Daoy (cell line): ENCODE measurements at places on chromosomes 3 and 15. TPM values are rescaled to one million over a fixed set of nuclear protein-coding genes. Genes with fewer than 3 reads are reported as not detected.
A peak's percentile ranks its signal among the peaks of the same experiment; 100 is the strongest.

SYNPR gene
- total RNA-seq = not detected in 2 replicates

STRC gene
- total RNA-seq = not detected in 2 replicates

SSR3 gene
- 234 and 246 TPM in 2 replicates for total RNA-seq

- no peak for DNase-seq
Measured at GRCh38 chr3:58996730-58997129, 53.1 kb downstream of the CFAP20DC start.

DNA sequence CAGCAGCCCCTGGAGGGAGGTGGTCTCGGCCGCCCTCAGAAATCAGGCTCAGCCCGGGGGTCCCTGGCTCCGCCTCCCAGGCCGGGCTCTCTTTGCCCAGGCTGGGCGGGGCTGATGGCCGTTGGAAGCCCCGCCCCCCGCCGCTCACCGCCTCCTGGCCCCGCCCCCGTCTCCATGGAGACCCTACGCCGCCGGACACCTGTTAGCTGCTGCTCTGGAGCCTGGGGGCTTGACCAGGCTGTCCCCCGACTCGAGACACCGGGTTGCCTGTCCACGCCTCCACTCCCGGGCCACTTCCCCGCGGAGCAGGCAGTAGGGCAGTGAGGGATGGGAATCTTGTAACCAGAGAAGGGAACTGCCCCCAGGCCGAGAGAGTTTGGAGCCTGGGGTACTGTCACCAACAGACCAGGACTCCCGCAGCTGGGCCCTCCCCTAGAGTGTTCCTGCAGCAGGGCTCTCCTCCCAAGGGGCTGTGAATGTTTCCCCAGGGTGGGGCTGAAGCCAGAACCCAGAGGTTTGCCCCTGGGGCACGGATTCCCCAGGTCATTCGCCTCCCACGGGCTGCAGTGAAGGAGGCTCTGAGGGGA lies 27.8 kb upstream of the RPL32 start:
- peak; percentile 15 for DNase-seq

DNA sequence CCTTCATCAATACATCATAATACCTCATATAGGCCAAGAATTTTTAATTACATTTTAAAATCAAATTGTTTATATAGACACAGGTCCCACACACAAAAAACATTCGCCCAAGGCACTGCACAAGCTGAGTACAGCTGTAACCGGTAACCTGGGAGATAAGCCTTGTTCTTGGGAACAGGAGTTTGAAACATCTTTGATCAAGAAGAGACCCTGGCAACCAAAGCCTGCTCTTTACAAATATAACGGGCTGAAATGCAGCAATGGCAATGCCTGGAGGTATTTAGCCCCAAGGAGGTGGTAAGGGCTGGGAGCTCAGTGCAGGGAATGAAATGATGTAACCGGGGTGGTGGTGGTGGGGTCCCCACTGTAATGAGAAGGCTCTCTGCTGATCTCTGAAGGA lies 7.2 kb upstream of the CORO2B start:
- no peak for DNase-seq

GRCh38 chr15:26561896-26562295 lies 211.0 kb downstream of the GABRB3 start:
- no peak for DNase-seq

DNA sequence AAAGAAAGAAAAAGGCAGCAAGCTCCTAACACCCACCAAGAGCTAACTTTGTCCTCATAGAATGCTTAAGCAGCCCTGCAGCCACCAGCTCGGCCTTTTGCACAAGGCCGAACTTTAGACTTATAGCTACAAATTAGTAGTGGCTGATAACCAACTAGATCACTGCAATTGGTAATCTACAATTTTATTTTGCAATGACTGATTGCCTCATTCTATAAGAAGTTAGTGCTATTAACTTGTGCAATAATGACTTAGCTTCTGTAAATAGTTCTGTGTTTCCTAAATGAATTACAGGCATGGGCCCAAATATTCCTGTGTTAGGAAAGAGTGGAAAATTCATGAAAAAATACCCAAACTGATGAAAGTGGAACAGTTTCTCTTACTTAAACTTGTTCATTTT lies 284.8 kb upstream of the CFAP20DC start:
- DNase-seq = no peak

- peak; percentile 71 for DNase-seq
Measured at GRCh38 chr3:111715911-111716523, 120.9 kb upstream of the ZBED2 start.

DNA sequence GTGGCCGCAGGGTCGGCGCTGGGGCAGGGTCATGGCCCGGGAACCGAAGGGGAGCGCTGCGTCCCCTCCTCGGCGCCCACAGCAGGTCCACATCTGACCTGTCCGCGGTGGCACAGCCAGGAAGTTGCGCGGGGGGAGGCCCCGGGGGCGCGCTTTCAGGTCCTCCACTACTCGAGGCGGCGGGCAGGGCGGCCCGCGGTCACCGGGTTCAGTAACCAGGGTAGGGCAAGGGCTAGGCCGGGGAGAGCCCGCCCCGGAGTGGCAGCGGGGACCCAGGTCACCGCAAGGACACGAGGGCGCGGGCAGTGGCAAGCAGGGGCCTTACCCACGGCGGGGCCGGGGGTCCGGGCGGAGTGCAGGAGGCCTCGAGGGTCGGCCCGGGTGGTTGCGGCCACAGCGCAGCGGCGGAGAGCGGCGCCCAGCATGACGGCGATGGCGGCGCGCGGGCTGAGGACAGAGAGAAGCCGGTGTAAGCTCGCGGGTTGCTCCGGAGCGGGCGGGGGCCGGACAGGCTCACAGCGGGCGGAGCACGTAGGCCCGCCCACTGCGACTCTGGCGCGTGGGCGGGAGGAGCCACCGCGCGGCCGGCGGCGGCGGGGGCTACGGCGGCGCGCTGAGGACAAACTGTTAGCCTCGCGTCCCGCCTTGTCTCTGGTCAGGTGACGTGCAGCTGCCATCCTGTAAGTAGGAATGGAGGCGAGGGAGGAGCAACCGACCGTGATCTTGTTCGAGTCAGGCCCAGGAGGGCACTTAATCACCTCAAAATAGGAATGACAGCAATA lies at the start of gene COX5A:
Gene COX5A (minus strand): TSS at position 484 of the 782 bp plus-strand sequence. CDS start 59 bp downstream, at position 425.
- DNase-seq = peak; percentile 99

DNA sequence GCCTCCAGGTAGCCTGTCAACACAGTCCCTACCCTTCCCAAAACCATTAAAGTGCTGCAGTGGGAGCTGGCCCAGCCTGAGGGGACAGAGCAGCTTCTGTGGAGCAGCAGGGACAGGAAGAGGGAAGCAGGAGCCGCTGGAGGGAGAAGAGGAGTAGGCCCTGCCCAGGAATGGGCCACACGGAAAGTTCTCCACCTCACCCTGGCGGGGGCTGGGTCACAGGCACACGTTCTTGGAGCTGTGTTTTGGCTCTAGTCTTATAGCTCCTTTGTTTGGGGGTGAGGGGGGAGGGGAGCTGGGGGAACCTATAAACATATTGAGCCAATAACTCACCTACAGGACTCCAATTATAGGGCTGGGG lies 508.6 kb downstream of the SHQ1 start:
- DNase-seq = no peak

- DNase-seq = peak; percentile 72
Measured at GRCh38 chr3:65829228-65829627, 209.5 kb downstream of the MAGI1 start.

DNA sequence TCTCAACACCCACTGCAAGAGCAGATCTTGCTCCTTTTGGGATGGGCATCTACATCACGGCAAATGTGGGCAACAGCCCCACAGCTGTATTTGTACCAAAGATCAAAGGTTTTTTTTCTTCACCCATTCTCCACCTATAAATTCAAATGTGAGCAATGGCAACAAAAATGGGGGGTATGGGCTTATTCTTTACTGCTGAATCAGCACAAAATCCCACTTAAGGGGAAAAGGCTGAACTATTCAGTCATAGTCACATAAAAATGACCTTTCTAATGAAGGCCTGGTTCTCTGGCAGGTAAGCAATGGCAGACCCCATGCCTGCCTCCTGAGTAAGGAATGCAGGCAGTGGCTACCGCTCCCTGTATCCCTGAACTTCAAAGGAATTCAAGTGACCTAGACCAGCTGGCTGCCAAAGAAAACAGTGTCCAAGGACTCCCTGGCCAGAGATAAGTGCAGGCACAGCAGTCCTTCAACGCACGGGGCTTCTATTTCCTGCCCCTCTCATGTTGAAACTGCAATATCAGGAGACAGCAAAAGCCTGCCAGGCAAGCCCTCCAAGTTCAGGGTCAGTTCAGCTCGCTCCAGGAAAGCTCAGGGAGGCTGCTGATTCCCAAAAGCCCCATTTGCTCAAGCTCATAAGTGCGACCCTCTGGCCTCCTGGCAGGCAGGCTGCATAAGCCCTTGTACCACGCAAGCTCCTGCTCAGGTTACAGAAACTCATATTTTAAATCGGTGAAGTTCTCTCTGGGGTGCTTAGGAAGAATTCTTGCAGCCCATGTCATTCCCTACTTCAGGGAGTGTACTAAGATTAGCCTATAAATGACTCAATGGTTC lies 134.1 kb downstream of the PDZRN3 start:
- DNase-seq = no peak

DNA sequence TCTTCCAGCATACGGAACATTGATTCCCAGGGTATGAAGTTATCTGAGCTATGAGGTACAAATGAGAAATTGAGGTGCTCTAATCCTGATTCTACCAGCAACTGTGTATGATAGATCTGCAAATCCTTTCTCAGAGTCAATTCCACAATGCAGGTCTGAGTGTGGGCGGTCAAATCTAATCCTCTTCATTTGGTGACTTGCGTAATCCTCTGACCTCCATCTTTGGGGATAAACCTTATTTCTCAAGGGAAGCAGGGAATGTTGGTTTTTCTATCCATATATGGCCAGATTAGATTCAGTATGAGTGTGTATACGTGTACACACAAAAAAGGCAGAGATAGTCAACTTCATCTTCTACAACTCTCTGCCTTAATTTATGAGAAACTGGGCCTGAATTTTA lies 348.4 kb upstream of the IL12A start:
- no peak for DNase-seq

- no peak for DNase-seq
Measured at GRCh38 chr15:40808861-40809450, 1.7 kb upstream of the DNAJC17 start.
